Sciatic nerve (tissue), 2 donors: ENCODE measurements at places on chromosomes 3 and 15. TPM values are rescaled to one million over a fixed set of nuclear protein-coding genes. Genes with fewer than 3 reads are reported as not detected.

HTD2 gene
- total RNA-seq = 12.9 TPM

IGF2BP2 gene
- 52.2 TPM for total RNA-seq

LRRIQ4 gene
- not detected for total RNA-seq

AMT gene
- total RNA-seq = 12.4 TPM

EPB42 gene
- 4.5 TPM for total RNA-seq

MYO5A gene
- total RNA-seq = 30.2 TPM

PCLAF gene
- total RNA-seq = not detected

SPINK8 gene
- not detected for total RNA-seq

CADPS gene
- total RNA-seq = 1.1 TPM

MUSTN1 gene
- 23.9 TPM for total RNA-seq

ALPK3 gene
- total RNA-seq = 7.2 TPM

RAD54L2 gene
- total RNA-seq = 30.3 TPM

EHHADH gene
- total RNA-seq = 6.2 TPM

TMC3 gene
- total RNA-seq = 0.13 TPM

C3orf20 gene
- 0.18 TPM for total RNA-seq

MRAS gene
- total RNA-seq = 314 TPM

PAK6 gene
- total RNA-seq = 0.31 TPM

SPTBN5 gene
- 35.0 TPM for total RNA-seq

KLHL6 gene
- total RNA-seq = 4.7 TPM

VGLL3 gene
- total RNA-seq = 130 TPM

SNTN gene
- total RNA-seq = not detected

ACP3 gene
- 2.9 TPM for total RNA-seq

NOX5 gene
- 0.45 TPM for total RNA-seq

CYP8B1 gene
- not detected for total RNA-seq

PLA2G4E gene
- total RNA-seq = not detected

GLDN gene
- 94.5 TPM for total RNA-seq

MAGI1 gene
- total RNA-seq = 64.6 TPM

RAD18 gene
- total RNA-seq = 11.4 TPM

TGFBR2 gene
- total RNA-seq = 221 TPM

SCG3 gene
- 0.13 TPM for total RNA-seq

ZNF385D gene
- 32.3 TPM for total RNA-seq

TMEM207 gene
- not detected for total RNA-seq

ITPR1 gene
- total RNA-seq = 81.3 TPM

GOLGA6B gene
- not detected for total RNA-seq

ADGRG7 gene
- total RNA-seq = not detected

TTLL13 gene
- 0.71 TPM for total RNA-seq

PLOD2 gene
- 37.2 TPM for total RNA-seq

KNL1 gene
- total RNA-seq = 0.89 TPM

TMCO5A gene
- total RNA-seq = not detected

PLSCR5 gene
- total RNA-seq = not detected

MEX3B gene
- total RNA-seq = 3.3 TPM

APOD gene
- total RNA-seq = 6,445 TPM

NMD3 gene
- 56.8 TPM for total RNA-seq

AKAP13 gene
- 238 TPM for total RNA-seq

STRIT1 gene
- not detected for total RNA-seq

ZNF660 gene
- 8.9 TPM for total RNA-seq

SLC51A gene
- total RNA-seq = 0.58 TPM

NEDD4 gene
- 25.1 TPM for total RNA-seq

GOLGA6L7 gene
- not detected for total RNA-seq

PDIA5 gene
- total RNA-seq = 27.8 TPM

IGDCC3 gene
- total RNA-seq = not detected

ABHD5 gene
- total RNA-seq = 18.1 TPM

P2RY14 gene
- 8.9 TPM for total RNA-seq

GBE1 gene
- total RNA-seq = 40.1 TPM

IQCF5 gene
- not detected for total RNA-seq

SETD5 gene
- 162 TPM for total RNA-seq
